T-helper 2 cell treated with Interferon-gamma antibody and Interleukin-4, amounts not matched to agents 5 μg/mL and 100 μg/mL, for 36 hours (primary cell): ENCODE measurements at places on chromosomes 16 and 17.

DNA sequence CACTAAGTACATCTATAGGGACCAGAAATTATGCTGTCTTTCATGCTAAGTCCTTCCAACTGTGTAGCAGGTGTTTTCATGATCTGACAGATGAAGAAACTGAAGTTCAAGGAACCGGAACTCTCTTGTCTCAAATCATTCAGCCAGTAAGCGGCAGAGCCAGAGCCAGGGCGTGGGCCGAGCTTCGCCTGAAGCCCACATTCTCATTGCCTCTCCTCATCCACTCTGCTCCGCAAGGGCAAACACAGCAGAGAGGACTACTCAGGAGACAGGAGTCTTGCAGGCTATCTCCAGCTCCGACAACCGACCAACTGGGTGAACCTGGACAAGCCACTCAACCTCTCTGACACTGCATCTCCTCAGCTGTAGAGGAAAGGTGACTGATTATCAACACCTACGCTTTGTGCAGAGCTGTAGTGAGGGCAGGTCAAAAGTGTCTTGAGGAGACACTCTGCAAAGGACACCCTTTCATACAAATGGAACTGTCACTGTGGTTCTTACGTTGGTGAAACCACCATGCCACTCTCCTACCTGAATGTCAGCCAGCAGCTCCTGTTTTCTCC, 72.9 kb downstream of the CYTH1 start:
- DNase-seq, result peak; percentile 51

DNA sequence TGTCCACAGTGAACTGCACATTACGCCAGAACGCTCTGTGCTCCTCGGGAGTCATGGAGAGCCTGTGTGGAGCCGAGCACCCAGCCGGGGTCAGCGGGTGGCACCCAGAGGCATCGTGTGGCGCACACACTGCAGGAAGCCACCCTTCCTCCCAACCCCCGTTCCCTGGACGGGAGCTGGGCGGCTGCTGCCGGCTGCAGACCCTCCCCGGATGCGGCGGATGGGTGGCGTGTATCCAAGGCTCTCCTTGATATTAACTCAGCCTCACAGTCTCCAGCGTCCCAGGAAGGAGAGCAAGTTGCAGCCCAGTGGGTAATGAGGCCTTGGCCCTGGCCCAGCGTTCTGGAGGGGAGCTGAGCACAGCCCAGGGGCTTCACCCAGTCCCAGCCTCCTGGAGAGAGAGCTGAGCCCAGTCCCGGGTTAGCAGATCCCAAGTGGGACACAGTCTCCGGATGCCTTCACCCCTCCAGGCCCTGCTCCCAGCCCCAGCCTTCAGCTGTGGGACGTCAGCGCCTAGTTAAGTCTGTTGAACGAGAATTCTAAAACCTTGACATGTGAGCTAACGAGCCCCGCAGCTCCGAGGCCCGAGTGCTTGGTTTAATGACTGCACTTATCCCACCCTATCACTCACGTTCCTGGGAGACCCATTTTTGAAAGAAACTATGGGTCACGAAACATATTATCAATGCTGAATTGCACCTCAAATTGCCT, 86.6 kb downstream of the TBC1D16 start:
- DNase-seq, result no peak

GRCh38 chr16:86990451-86990850, 326.7 kb downstream of the C16orf95 start:
- DNase-seq, result no peak

DNA sequence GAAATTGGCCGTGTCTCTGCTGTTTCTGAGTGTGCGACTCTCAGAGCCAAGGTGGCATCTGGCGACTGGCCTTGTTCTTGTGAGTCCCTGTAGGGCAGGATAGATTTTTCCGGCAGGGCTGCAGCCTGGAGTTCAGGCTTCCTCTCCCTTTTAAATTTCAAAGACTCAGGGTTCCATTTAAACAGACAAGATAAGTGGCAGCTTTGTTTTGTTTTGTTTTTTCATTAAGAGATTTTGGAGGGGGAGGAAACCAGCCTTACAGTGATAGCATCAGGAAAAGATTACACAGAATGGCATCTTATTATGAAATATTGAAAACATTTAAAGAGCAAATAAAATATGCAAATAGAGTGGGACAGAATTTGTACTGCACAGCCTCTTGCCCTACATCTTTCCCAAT, 151.3 kb downstream of the RPTOR start:
- no peak for DNase-seq

DNA sequence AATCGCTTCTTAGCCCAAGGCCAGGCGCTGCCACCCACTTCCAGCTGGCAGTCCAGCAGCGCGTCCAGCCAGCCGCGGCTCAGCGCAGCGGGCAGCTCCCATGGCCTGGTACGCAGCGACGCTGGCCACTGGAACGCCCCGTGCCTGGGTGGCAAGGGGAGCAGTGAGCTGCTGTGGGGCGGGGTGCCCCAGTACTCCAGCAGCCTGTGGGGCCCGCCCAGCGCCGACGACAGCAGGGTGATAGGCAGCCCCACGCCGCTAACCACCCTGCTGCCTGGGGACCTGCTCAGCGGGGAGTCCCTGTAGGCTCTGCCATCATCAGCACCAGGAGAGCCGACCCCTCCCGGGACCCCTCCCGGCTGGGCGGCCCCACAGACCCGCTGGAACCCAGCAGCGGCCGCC, 24.0 kb downstream of the TMC6 start:
- DNase-seq, result no peak

DNA sequence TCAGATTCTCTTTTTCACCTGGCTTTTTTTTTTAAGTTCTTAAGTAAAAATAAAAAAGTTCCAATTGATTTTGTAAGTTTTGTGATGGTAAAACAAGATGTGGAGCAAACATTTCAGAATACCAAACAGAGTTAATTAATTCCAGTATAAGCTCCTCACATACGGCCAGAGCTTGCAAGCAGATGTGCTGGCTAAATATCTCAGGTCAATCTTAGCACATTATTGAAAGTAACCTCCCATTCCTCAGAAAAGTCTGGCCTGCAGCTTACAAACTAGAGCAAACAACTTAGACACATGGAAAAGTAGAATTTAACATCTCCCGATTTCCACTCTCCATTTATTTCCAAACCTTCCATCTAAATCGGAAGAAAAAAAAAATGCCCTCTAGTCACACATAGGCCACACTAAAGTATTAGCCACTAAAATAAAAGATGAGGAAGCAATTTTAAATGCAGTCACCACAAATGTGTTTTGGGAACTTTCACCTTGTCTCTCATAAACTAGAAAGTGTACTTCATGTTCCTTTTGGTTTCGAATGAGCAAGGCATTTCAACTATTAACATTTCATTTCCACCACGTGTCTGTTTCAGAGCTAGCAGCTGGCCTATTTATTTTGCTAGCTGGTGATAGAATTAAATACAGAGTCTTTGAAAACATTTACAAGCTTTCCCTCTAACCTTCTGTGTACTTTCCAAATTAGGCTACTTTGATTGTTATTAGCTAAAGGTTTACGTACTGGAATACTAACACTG, 143.3 kb downstream of the STX8 start:
- DNase-seq, result no peak
